A549 treated with ZK216348 at 1 μM for 4 hours (cell line): ENCODE measurements at places on chromosomes 16 and 17. TPM values are rescaled to one million over a fixed set of nuclear protein-coding genes. Genes with fewer than 3 reads are reported as not detected.

DRC7 gene
- total RNA-seq: 0.19 to 0.48 TPM in 2 of 5 replicates, not detected in the others

ARL17B gene
- 4.0 to 10.1 TPM (median 6.2 TPM) in 5 replicates for total RNA-seq

HASPIN gene
- 12.3 to 14.9 TPM (median 13.3 TPM) in 5 replicates for total RNA-seq

FLOT2 gene
- 68.0 to 96.9 TPM (median 85.9 TPM) in 5 replicates for total RNA-seq

CLEC18C gene
- 0.08 to 0.16 TPM (median 0.12 TPM) in 3 of 5 replicates, not detected in the others for total RNA-seq

TMEM238L gene
- not detected in 5 replicates for total RNA-seq

BAIAP2 gene
- total RNA-seq: 70.4 to 97.3 TPM (median 87.6 TPM) in 5 replicates

ENPP7 gene
- total RNA-seq: not detected in 5 replicates

RASL10B gene
- 0.12 to 0.15 TPM (median 0.14 TPM) in 4 of 5 replicates, not detected in the other for total RNA-seq

MLX gene
- total RNA-seq: 54.7 to 66.6 TPM (median 63.8 TPM) in 5 replicates
